ENCODE measurements at places on chromosomes 1 and 21.

GRCh38 chr1:9455487-9456234, 83.6 kb upstream of the SLC25A33 start:
- DNase-seq, result peak; percentile 12

GRCh38 chr1:225343618-225344017, 84.2 kb downstream of the LBR start:
- DNase-seq, result peak; percentile 76

- no peak for DNase-seq
Measured at GRCh38 chr1:25795946-25796810, 3.8 kb upstream of the SELENON start.

DNA sequence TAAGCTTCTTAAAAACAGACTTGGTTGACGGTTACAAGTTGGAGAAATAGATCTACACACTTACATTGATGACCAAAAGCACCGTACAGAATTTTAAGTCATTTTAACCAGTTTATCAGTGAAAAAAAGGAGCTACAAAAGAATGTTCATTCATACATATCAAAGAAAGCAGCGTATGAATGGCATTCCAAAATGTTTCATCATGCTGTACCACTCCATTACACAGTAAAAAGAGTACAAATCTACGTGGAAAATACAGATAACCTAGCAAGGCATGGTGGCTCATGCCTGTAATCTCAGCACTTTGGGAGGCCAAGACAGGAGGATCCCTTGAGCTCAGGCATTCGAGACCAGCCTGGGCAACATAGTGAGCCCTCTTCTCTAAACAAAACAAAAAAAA, 40.3 kb downstream of the ZZZ3 start:
- DNase-seq, result no peak

DNA sequence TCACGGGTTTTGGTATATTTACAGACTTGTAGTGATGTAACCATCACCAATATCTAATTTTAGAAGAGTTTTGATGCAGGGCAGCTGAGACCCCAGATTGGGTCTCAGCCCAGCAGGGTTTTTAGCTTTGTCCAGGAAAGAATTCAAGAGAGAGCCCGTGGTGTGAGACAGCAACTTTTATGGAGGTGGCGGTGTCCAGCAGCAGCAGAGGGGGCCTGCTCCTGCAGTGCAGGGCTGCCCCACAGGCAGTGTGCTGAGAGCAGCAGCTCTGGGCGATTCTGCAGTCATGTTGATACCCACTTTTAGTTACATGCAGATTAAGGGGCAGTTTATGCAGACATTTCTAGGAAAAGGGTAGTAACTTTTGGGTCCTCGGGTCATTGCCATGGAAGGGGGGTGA, 1.8 kb upstream of the EPHX1 start:
- no peak for DNase-seq

DNA sequence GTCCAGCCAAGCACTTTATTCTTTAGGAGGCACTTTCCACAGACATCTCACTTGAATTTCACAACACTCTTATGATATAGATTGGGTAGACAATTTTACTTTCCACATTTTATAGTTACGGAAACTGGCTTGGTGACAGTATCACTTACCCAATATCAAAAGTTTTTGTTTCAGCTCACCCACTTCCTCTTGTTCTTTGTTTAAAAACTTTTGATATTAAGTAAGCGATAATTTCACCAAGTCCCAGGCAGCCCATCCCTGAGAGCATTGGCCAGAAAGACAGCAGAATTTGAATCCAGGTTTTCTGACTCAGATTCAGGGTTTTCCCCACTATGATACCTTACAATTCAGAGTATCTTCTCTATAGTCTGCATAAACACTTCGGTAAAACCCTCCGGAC, 60.0 kb downstream of the LRIG2 start:
- no peak for DNase-seq

DNA sequence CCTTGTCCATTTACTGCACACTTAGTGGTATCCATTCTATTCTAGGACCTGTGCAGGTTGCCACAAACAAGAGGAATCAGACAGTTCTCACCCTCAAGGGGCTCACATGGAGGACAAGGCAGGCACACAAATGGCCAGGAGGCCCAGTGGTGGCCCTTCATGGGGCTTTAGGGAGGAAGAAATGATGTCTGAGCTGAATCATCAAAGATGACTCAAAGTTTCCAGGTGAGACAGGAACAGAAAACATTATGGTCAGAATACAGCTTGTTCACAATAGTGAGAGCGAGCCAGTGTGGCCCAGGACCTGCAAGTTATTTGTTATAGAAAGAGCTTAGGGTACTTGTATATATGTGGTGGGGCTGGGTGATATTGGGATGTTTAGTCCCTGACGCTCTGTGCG, 26.4 kb downstream of the SHISAL2A start:
- no peak for DNase-seq

DNA sequence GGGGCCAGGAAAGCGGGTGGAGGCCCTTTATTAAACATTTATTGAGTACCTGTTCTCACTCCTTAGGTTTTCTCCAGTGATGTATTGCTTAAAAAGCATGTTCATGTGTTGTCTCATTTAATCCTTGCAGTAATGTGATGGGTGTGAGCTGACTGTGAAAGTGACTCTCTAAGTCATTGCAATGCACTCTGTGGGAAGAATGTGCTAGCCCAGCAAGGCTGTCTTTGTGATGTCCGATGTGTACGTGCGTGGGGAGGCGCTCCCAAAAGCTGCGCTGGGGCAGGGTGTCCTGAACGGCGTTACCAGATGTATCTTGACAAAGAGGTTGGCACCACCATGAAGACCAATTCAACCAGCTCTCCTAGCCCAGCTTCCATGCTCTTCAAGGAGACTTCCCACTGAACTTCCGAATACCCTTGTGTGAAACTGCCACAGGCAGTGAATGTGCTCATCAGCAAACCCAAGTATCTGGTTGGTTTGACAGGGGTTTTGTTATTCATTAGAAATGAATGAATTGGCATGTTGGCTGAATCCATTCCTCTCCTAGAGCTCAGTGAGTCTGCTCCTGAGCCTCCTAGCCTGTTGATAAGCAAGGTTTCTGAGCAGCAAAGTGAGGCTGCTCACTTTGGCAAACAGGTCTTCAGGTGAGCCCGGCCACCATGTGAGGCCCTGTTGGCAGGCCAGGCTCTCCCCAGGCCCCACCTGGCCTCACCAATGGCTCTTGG, 28.0 kb downstream of the NUAK2 start:
- no peak for DNase-seq

DNA sequence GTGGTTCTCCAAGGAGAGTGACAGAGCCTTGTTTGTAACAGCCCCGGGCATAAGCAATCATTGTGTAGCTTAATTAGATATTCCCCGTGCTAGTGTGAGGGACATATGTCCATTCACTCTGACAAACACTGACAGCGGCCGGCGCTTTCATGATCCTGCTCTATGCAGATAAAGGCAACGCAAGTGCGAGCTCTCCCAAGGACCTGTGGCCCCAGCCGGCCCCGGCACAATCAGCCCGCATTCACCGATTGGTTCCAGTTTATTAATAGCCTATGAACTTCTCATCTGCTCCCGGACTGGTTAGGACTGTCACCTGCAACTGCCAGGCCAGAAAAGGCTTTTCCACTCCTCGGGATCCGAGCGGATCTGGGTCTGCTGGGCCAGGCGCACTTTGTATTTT, 18.0 kb upstream of the OLIG1 start:
- no peak for DNase-seq

DNA sequence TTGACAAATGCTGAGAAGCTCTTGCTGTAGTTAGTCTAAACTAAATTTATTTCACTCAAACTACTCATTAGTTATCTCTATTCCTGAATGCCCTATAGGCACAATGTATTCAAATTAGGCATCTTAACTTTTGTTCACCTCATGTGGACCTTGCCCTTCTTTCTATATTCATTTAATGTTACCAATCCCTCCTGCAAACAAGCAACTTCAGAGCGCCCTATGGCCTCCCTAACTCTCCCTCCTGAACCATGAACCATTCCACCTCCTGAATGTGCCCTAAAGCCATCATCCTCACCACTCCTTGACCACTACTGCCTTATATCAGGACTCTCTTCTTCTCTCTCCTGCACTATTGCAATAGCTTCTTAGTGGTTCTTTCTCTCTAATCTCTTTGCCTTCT, 34.8 kb upstream of the SAMD13 start:
- DNase-seq, result no peak

DNA sequence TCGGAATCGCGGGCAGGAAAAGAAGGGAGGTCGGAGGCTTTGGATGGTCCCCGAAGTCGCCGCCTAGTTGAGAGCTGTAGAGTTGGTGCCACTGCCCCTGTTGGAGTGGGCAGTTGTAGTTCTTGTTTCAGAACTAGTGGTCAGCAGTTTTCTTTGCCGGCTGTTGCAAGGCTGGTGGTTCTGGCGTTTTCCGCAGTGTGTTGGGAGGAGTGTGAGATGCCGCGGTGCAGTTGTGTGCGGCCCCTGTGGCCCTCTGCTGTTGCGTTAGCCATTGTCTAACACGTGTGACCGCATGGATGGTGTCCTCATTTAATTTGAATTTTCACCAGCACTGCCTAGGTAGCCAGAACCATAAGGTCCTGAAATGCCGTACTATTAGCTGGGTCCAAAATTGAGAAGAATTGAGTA, 1.4 kb downstream of the ARF1 start:
- DNase-seq, result no peak

DNA sequence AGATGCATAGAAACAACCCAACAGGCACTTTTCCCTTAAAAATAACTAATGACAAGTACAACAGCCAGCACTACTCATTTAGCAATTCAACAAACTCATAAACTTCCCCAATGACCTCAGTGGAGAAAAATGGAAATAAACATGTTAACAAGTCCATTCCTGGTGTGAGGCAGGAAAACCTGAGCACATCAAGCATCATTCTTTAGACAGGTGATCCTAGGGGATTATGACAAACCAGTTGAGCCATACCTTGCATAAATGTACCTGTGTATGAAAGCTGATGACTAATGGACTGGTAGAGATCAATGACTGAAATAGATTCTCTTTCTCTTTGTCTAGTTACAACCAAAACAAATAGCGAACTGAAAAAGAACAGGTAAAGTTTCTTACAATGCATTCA, 7.0 kb downstream of the COL24A1 start:
- no peak for DNase-seq

GRCh38 chr21:31289702-31290101, 54.4 kb downstream of the TIAM1 start:
- no peak for DNase-seq

DNA sequence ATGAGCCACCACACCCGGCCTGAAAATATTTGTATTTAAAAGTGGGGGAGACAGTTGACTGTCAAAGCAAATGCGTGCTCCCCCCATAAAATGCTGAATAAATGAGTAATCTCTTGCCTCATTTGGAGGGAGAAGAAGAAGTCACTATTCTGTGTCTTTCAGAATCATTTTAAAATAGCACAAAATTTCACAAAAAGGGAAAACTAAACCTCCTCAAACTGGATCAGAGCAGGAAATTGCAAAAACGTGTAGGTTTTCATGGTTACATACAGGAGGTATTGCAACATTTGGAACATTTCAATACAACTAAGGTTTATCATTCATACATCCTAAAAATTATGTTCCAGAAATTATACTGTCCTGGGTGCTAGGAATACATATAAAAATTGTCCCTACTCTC, 13.6 kb downstream of the MTF1 start:
- DNase-seq, result no peak

DNA sequence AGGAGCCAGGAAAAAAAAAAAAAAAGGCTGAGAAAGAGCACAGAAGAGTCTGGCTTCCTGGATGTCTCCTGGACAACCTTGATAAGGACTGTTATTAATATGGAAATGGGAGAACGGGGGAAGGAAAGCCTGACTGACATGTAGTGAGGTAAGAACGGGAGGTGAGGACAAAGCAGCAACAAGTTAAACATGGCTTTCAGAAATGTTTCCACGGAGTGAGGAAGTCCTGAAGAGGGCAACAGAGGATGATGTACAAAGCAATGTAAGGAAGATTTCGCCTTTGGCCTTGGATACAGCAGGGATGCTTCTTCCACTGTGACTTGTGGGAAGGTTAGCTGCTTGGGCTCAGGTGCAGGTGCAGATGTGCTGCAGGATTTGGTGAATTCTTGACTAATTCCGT, 11.9 kb upstream of the NIBAN1 start:
- DNase-seq, result no peak

DNA sequence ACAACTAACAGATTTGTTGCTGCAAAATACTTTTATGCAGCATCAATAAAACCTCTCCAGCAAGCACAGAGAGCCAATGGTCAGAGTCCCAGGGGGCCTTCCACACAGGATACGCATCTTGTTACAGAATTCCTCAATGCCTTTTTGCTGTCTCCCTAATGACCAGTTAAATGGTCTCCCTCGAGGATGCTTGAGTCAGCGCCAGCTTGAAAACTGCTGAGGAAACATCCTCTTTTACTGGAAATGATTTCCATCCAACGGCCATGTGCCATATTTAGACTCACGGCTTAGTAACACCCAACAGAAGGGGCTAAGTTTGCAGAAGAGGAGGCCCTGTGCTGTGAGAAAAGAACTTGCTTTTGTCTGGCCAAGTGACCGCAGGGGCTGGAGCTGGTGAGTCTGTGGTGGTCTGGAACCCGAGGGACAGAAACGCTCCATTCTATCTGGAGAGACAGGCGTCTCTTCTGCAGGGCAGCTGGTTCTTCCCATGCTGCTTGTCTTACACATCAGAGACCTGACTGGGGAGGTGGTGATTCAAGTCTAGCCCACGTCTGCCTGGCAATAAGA, 496.4 kb downstream of the SETD4 start:
- DNase-seq, result no peak

DNA sequence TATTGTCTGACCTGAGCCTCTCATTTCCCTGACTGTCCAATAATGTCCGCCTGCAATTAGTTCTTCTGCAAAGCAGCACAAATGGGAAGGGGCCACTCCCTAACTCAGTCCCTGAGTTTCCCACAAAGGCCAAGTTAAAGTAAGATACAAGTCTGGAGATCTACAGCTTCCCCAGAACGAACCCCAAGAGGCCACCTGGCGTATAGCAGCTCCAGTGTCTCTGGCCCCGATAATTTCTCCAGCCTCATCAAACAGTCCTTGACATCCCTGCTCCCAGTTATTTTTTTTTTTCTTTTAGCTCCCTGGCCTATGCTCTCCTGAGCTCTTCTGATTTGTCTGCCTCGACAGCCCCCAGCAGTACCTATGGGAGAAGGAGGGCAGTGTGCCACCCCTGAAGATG, 8.1 kb upstream of the ACKR1 start:
- no peak for DNase-seq

GRCh38 chr1:231016234-231016633, 23.8 kb downstream of the FAM89A start:
- peak; percentile 7 for DNase-seq

- peak; percentile 67 for DNase-seq
Measured at GRCh38 chr1:18452550-18452949, 28.2 kb upstream of the KLHDC7A start.

Data from NCI-H2171 treated with DMSO at 0.1 percent for 48 hours (cell line).